ENCODE measurements at places on chromosomes 7 and 10.

GRCh38 chr7:43646603-43647338, 63.9 kb downstream of the STK17A start:
- no peak for DNase-seq

- DNase-seq: no peak
Observed at GRCh38 chr10:132724446-132724845, 61.5 kb downstream of the NKX6-2 start.

DNA sequence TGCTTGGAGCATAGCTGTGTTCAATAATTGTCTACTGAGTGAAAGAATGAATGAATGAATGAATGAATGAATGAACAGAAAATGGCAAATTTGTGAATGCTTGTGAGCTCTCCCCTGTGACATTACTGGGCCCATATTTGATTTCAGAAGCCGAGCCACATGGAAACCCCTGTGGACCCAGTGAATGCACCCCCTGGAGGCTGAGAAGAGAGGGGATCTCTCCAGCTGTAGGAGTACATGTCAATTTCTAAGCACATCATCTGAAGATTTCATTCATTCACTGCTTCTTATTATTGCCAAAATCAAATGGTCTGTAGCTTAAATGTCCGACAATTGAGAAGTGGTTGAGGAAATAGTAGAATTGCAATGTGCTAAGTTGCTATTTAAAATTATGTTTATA, 58.3 kb upstream of the DOCK1 start:
- DNase-seq: no peak

- no peak for DNase-seq
Observed at GRCh38 chr7:148093375-148094166, 497.0 kb upstream of the C7orf33 start.

- no peak for DNase-seq
Observed at GRCh38 chr10:90407131-90407530, 450.7 kb downstream of the HTR7 start.

GRCh38 chr10:24814568-24815313, 91.1 kb upstream of the ARHGAP21 start:
- DNase-seq: no peak

DNA sequence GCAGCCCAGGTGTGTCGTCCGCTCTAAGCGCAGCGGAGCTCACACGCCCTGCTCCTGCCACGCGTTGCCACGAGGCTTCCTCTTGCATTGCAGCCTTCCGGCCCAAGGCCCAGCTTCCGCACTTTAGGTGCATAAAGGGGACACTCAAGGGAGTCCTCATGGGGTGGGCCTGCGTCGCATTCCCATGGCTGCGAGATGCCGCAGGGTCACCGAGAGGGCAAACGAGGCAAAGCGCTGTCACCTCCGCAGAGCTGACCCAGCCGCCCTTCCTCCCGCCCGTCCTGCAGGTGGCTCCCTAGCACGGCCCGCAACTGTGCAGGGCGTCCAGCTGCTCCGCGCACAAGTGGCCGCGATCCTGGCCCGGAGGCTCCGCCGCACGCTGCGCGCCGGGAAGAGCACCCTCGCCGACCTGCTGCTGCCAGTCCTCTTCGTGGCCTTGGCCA, 283.5 kb downstream of the ABCA13 start:
- DNase-seq: no peak

DNA sequence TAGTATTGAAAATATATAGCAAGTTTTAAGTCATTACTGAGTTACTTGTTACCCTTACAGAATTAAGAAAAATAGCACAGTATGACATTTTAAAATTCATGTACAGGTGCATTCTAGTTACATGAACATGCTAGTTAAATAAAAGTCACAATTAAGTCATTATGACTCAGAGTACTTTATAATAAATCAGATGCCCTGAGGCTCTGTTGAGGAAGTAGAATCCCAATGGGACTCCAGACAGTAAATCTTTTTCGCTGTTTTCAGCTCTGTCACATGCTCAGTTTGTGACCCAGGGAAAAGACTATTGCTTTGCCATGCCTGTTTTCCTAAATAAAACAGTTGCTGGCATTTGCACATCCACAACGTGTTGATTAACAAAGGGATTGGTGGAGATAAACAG, 21.0 kb downstream of the NUDT13 start:
- DNase-seq: no peak

- no peak for DNase-seq
Observed at GRCh38 chr10:104487794-104488438, 134.3 kb downstream of the CFAP58 start.

DNA sequence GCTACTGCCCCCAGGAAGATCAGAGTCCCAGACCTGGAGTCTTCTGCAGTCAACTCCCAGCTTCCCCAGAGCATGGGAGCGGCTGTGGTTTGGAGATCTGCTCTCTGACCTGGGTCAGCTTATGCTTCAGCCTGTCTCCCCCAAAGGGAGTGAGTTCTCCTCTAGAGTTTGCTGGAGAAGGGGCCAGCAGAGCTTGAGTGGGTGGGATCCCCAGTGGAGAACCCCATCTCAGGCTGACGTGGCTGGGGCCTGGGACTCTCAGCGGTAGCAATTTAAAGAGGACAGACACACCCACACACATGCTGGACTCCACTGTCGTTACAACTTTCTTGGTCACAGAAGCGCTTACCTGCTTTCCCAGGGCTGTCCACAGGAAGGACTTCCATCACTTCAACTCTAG, 6.3 kb downstream of the UNC5B start:
- DNase-seq: no peak

DNA sequence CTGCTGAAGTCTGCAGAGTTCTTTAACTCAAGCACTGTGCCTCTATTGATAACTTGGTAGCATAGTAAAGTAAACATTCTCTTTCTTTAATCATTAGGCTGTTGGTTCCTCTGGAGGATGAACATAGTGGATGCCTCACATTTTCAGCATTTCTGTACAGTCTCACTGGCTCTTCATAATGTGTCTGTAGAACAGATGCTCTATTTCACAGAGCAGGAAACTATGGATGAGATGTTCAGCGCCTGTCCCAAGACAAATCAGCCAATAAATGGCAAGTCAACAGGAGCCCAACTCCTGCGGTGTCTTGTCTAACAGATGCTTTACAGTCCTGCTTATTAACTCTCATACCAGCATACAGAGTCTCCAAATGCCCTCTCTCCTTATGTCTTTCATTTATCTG, 36.5 kb downstream of the NRBF2 start:
- DNase-seq: no peak

- DNase-seq: no peak
Observed at GRCh38 chr7:71408271-71408670, 276.3 kb downstream of the GALNT17 start.

DNA sequence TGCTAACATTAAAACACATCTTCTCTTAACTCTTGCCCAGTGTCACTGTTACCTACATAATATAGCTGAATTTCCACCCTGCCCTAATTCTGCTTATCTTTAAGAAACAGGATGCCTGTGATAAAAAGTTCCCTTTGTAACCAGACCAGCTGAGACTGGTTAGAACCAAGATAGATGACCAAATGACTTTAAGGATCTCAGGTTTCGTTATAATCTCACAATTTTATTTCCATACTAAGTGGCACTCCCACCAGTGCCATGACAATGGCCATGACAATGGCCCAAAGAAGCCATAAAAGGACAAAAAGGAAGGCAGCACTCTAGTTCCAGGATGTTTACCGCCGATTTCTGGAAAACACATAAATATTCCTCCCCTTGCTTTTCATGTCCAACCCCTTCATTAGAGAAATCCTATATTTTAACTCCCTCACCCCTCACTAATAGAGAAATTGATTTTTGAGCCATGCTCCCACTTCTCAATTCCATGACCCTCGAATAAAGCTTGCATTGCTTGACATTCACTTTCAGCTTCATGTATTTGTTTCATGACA, 126.1 kb downstream of the ELAPOR2 start:
- no peak for DNase-seq

DNA sequence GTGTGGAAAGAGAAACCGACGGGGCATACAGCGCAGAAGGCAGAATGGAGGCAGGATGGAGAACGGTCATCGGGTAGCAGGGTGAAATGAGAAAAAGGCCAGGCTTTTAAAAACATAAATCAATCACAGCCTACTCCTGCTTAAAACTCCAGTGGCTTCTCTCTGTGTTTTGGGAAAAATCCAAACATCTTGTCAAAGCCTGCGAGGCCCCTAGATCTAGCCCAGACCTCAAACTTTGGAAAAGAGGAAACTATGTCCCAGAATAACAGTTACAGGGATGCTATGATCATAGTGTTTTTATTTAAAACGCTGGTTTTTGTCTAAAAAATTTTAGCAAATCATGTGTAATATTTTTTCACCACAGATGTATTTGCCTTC, 41.1 kb downstream of the PPP1R3C start:
- no peak for DNase-seq

DNA sequence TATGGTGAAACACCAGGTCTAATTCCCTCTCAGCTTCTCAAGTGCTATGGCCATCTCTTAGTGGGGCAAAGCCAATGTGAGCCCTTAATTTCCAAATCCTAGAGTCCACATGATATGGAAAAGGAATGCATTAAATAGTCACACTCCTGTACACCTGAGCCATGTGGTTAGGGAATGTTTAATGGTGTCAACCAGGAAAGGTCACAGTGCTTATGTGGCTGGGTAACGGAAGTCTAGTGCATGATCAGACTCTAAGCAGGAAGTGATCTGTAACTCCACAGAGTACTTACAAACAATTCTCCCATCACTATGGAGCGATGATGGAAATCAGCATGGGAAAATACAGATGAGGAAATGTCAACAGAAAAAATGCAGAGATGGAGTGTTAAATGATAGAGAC, 148.8 kb downstream of the MAGI2 start:
- DNase-seq: no peak

DNA sequence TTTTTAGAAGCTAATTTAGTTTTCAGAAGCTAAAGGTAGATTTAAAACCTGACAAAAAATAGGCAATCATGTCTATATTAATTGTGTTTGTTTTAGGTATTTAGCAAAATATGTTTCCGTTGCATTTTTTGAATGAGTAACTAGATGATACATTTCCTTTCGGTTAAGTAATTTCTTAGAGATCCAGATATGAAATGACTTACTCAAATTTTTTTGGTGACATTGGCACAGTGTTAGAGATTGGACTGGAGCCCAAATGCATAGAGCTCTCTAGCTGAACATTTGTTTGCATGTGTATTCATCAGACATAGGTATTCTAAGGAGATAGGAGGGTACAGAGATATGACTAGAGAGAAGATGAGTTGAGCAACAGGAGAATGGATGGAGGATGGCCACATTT, 1.9 kb downstream of the BUB3 start:
- no peak for DNase-seq

- DNase-seq: no peak
Observed at GRCh38 chr7:5492020-5492635, 68.5 kb upstream of the TNRC18 start.

- DNase-seq: no peak
Observed at GRCh38 chr10:120039046-120039445, 146.5 kb downstream of the SEC23IP start.

DNA sequence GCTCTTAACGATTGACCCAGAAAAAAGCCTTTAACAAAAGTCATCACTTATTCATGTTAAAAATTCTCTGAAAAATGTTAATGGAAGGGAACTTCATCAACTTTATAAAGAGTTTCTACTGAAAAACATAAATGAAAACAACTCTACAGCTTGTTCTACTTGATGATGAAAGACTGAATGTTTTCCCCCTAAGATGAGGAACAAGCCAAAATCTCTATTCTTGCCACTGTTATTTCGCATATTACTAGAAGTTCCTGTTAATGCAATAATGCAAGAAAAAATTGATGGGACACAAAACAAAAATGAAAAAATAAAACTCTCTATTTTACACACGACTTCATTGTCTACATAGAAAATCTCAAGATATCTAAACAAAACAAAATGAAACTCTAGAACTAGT, 249.8 kb upstream of the AKR1E2 start:
- DNase-seq: no peak

DNA sequence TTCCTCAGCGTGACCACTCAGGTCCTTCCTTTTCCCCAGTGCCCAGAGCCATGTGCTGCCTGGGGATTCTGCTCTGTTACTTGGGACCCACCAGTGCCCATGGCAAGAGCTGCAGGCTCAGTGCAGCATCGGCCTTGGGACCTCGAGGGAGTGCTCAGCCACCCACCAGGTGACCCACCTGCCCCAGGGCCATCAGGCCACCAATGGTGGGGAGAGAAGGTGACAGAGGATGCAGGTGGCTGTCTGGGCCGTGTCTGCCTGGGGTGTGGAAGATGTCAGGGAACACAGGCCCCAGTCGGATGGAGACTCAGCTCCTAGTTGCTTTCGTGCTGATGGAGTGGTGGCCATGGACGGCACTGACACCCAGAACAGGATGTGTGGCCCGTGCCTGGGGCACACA, 104.7 kb upstream of the FAM20C start:
- no peak for DNase-seq

DNA sequence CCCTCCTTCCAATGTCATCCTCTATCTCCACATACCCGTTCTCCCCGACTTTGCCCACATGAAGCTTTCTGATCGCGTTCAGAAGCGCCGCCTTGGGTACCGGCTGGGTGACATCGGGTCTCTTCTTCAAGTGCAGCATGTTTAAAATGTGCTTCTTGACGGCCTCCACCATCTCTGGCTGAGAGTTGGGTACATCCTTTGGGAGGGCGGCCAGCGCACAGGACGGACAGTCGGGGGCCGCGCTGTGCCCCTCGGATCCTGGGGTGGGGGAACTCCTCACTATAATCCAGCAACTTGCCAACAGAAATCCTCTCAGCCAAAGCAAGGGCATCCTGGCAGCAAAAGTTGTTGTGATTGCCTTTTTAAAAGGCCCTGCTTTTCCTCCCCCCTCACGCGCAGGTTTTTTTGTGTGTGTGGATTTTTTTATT, 2.8 kb downstream of the INHBA start:
- no peak for DNase-seq

- no peak for DNase-seq
Observed at GRCh38 chr7:5418285-5418582, 5.4 kb downstream of the TNRC18 start.

DNA sequence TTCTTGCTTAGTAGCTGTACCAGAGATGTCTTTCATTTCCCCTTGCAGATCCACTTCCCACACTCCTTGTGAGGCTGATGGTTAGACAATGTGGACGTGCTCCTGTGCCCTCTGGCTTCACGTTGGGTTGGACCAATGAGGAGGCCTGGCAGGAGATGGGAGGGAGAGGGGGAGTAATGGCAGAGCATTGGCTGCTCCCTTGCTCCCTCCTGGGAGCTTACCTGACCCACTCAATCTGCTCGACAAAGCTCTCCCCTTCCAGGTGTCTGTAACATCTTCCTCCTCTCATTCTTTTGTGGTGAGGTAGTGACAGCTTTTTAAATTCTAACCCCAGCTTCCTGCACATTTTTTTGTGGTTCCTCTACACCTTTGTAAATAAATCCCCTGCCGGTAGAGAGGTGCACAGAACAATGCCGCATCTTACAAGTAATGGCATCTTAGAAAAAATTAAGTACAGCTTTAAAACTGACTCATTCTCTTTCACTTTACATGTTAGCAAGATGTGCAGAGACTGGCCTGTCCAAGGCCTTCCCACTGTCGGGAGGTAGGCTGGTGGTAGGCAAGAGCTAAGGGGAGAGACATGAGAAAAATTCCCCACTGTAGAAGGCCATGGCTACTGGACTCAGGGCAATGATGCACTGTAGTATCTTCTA, 134.3 kb downstream of the HTR7 start:
- DNase-seq: no peak

DNA sequence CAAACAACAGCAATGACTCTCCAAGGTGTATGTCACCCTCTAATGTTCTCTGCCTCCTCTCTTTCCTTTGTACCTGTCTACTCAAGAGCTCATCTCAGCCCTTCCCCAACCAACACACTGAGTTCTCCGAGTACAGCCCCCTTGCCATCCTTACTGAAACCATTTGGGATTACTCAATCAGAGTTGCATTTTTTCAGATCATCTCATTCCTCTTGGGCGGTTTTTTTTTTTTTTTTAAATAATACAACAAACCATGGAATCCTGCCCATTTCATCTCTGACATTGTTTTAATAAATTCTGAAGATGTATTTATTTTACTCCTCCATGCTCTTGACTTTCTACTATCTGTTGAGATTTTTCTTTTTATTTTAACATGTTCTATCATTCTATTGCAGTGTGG, 4.2 kb upstream of the CREB3L2 start:
- DNase-seq: no peak
